NCI-H510A (cell line): ENCODE measurements at places on chromosomes 1 and 21.
A peak's percentile ranks its signal among the peaks of the same experiment; 100 is the strongest.

GRCh38 chr1:246690100-246690499, 34.1 kb upstream of the SCCPDH start:
- no peak for DNase-seq

- no peak for DNase-seq
Observed at GRCh38 chr1:14997646-14998276, 155.8 kb upstream of the TMEM51 start.

GRCh38 chr1:177912991-177913390, 56.9 kb downstream of the SEC16B start:
- no peak for DNase-seq

- no peak for DNase-seq
Observed at GRCh38 chr1:16386454-16387113, 19.5 kb downstream of the SZRD1 start.

GRCh38 chr1:51514733-51515132, 4.3 kb downstream of the EPS15 start:
- DNase-seq = no peak

DNA sequence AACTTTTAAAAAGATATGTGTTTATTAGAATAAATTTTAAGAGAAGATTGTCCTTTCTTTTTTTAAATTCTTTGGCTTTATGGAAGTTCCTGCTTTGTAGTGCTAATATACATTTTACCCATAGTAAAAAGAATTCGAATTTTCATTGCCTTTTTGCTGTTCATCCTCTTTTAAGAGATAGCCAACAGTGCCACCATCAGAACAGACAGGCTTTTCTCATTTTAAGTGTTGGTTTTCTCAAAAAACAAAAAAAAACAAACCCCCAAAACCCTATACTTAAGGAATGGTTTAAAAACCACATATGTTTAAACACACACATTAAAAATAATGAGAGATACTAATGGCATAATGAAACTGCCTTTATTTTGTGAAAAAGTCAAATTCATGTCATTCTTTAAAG, 118.8 kb downstream of the NEK7 start:
- DNase-seq = no peak

DNA sequence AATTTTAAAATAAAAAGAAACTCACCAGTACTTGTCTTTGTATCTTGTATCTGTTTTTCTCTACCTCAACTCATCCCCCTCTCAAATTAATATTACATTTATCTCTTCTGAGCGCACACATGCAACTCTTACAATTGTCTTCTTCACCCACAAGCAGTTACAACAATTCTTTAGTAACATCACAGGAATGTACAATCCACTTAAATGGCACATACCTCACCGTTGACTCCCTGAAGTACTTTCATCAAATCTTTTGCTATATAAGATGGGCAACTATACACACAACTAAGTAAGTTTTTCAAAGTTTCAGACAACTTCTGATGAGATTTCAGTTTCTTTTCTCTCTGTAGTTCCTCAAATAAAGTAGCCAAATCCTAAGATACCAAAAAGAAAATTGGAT, 28.3 kb downstream of the HEATR1 start:
- DNase-seq = no peak

DNA sequence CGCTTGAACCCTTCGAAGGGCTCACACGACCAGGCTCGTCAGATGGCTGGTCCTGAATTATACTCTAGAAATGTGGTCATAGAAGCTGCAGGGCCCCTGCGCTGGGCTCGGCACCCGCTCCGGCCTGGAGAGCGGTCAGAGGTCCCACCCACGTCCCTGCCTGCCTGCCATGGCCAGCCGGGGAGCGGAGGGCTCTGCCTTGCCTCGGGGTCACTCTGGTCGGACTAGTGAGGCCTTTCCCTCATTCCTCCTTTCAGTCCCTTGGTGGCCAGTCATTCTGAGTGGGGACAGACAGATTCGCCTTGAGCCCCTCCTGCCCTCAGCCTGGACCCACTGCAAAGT, 529 bp upstream of the MARCKSL1 start:
- DNase-seq = no peak

GRCh38 chr1:223183268-223183862, 40.3 kb upstream of the TLR5 start:
- DNase-seq = no peak

- DNase-seq = peak; percentile 88
Observed at GRCh38 chr1:68175621-68176398, 56.5 kb downstream of the WLS start.

- no peak for DNase-seq
Observed at GRCh38 chr1:164961715-164962114, 394.8 kb downstream of the LMX1A start.

DNA sequence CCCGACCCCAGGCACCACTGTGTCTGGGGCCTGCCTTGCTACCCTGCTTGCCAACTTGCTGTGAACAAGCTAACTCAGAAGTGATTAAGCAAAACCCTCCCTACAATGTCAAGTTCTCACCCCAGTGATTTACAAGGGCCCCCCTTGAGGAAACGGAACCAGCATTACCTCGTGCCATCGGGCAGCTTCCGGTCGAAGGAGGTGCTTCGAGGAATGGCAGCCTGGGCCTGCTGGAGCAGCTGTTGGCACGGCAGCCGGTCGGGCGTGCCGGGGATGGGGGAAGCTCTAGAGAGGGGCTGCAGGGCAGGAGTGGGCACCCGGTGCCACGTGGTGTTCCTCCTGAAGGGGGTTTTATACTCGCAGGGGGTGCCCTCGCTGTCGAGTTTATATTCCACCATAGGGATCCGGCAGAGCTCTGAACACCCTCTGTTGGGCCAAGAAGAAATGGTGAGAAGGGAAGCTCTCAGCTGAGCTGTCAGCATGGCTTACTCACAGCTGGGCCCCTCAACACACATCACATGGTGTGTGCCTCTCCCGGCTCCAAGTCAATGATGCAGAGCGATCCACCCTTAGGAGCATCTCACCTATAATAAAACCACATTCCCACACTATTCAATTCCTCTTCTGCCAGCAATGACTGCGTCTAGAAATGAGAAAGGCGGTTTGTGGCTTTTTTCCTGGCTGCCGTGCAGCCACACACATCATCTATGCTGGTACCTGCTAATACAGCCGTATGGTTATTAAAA, 184.4 kb downstream of the SIPA1L2 start:
- no peak for DNase-seq

DNA sequence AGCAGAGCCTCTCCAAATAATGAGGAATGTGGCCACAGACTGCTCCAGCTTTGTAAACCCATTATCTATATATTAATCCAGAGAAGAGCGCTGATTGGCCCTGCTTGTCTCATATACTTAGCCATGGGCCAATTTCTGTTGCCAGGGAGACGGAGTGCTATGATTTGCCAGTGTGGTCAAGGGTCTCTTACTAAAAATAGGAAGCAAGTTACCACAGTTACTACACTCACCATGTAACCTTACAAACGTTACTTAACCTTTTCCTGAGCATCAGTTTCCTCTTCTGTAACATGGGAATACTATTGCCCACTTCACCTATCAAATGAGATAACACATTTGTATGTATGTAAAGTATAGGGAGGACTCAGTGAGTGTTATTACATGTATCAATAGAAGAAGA, 7.7 kb upstream of the S100A2 start:
- no peak for DNase-seq

DNA sequence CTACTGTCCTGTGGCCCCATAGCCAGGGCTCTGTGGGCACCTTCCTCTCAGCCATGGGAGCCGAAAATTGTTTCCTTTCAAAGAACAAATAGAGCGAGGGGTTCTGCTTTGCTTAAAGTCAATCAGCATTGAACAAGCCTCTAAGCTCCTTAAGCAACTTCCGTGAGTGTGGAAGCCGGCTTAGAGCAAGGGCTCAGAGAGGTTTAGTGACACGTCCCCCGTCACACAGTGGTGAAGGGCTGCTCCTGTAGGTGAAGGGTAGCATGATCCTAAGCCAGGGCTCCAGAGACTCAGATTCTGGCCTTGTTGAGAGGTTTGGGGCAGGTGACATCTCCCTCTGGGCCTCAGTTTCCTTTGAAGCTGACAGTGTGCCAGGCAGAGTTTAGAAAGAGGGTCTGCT, 94.0 kb upstream of the WNT4 start:
- DNase-seq = no peak

DNA sequence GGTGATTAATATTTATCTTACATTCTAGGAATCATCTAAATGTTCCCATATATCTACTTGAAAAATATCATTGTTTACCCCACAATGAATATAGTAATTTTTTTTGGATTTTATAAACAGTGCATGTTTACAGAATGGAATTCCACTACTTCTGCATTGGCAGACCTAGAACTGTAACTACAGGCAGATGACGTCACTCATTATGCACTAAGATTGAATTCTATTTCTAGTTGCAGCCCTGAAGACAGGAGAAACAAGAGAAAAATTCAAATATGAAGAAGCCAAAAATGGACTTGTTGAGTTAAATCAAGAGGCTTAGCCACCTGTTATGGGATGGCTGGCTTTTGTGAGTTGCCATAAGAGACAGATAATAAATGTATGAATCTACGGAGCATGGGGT, 364.7 kb downstream of the PCP4 start:
- no peak for DNase-seq

DNA sequence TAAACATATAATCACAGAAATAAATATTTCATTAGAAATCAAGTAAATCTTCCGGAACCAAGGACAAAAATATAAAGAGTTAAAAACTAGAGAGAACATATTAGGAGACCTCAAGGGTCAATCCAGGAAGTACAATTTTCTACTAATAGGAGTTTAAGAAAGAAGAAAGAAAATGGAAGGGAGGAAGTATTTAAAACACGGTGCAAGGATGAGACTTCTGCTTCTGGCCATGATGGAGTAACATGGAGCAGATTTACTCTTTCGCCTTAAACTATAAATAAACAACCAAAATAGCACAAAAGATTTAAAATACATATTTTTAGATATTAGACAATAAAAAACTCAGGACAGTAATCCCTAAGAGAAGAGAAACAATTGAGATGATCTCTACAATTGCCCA, 12.6 kb upstream of the IFNAR1 start:
- no peak for DNase-seq

- peak; percentile 97 for DNase-seq
Observed at GRCh38 chr1:229070168-229070567, 200.7 kb upstream of the RAB4A start.

DNA sequence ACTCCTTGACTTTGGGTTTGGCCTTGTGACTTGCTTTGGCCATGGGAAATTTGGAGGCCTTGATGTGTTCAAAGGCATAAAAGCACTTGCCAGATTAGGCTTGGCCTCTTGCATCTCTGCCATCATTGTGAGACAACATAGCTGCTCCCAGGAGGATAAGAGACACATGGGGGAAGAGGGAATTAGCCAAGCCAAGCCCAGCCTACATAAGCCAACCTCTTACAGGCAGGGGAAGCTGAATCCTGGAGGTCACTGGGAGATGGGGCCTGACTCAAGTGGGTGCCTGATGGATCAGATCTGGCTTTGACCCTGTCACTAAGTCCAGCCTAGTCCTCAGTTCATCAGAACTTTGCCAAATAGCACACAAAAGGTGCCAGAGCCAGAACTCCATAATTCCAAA, 37.6 kb upstream of the HMGB4 start:
- no peak for DNase-seq

DNA sequence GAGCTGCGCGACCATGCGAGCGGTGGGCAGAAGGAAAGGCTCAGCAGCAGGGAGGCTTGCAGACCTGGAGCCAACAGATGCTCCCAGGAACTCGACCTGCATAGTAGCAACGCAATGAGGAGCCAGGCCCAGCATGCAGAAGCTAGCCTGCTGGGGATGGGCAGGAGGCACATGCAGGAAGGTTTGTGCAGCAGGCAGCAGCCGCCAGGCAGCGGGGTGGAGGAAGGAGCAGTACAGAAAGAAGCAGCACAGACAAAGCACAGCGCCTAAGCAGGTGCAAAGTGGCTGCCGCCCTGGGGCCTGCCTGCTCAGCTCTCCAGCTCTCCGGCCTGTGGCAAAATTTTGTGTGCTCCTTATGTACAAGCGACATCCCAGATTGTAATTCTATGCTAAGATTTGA, 213.5 kb upstream of the MAP1LC3C start:
- no peak for DNase-seq

GRCh38 chr1:25679171-25679570, 62.6 kb downstream of the MAN1C1 start:
- no peak for DNase-seq

GRCh38 chr21:35233756-35234155, 184.7 kb upstream of the RUNX1 start:
- no peak for DNase-seq

GRCh38 chr1:1434131-1434823, 1.2 kb upstream of the VWA1 start:
- DNase-seq = peak; percentile 57

DNA sequence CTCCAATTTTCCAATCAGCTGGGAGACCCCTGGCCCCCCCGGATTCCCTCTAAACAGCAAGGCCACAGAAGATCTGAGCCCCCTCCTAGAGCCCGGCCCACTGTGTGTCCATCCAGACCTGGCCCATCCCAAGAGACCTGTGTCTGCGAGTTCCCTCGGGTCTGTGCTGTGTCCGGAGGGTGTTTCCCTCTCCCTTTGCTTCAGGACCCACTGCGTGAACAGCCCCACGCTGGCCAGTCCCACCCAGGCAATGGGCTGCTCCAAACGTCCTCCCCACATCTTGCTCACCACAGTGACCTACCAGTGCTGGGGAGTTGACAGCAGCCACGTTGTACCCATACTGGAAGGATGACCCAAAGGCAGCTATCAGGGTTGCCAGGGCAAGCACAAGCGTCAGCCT, 11.6 kb downstream of the SLC2A5 start:
- no peak for DNase-seq

DNA sequence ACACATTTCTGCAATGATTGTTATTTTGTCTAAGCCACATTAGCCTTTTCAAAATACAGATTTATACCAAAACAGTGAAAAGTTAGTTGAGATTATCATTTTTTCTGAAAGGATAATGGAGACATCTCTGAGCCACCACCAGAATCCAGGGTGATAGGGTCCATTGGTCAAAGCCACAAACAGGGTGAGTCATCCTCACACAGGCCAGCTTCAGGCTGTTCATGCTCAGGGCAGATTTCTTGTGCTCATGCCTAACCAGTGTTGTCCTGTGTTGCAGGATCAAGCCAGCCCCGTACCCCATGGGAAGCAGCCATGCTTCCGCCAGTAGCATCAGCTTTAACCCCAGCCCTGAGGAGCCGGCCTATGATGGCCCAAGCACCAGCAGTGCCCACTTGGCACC, 13.4 kb downstream of the ELOA start:
- no peak for DNase-seq
